ENCODE measurements at places on chromosomes 1 and 21.
A peak's percentile ranks its signal among the peaks of the same experiment; 100 is the strongest.

- DNase-seq = no peak
Observed at GRCh38 chr1:209516771-209517680, 66.5 kb upstream of the CAMK1G start.

- DNase-seq = peak; percentile 35
Observed at GRCh38 chr1:240424740-240425464, 187.1 kb downstream of the GREM2 start.

DNA sequence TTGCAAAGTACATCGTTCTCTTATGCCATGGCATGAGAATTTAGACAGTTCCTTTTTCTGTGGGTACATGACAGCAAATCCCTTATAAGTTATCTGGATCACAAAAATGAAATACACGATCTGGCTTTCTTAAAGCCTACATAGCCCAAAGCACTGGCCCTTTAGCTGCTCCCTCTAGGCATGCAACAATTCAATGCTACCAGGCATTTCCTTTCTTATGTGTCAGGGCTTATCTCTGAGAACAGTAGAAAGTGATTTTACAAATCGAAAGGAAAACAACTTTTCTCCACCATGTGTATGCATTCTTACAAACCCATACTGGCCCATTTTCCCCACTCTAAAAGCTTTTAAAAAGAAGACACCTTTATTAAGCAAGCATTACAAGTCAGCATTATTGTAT is 139.7 kb downstream of the GRIK1 start:
- DNase-seq = no peak

GRCh38 chr1:167486090-167486824 is 32.1 kb downstream of the CD247 start:
- DNase-seq = no peak

GRCh38 chr1:30506291-30507015 is 216.9 kb downstream of the MATN1 start:
- DNase-seq = no peak

GRCh38 chr1:32014199-32014947 is 705 bp downstream of the KHDRBS1 start:
- DNase-seq = peak; percentile 16

DNA sequence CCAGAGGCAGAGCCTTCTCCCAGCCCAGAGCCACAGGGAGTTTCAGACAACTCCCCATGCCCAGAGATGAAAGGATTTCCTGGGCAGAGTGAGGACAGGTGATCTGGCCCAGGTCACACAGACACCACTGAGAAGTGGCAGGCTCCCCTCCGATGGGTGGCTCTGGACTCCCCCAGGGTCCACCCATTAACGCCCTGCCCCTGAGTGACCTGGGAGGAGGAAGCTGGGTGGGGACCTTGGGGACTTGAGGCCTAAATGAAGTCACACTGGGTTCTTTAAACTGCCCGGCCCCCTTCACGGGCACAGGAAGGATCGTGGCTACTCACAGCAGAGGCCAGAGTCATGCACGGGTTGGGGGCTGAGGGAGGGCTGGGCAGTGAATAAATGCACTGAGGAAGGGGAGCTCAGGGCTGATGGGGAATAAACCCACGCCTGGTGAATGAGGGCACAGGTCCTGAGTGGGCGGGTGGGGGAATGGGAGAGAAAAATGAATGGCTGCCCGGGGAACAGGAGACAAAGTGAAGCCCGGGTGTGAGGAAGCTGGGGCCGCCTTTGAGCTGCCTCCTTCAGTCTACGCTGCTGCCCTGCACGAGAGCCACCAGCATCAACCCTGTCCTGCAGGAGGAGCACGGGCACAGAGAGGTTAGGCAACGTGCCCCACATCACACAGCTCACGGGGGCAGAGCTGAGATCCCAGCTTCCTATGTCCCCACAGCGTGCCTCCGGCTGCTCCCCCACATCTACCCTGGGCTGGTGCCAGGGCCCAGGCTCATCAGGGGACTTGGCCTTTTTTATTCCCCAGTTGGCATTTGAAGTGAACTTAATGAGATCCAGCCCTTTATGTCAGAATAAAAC is 404.3 kb downstream of the MATN1 start:
- no peak for DNase-seq

Measured in astrocyte (in vitro differentiated cells and primary cell).